Foreskin keratinocyte (primary cell): ENCODE measurements at places on chromosomes 13 and 19.

DNA sequence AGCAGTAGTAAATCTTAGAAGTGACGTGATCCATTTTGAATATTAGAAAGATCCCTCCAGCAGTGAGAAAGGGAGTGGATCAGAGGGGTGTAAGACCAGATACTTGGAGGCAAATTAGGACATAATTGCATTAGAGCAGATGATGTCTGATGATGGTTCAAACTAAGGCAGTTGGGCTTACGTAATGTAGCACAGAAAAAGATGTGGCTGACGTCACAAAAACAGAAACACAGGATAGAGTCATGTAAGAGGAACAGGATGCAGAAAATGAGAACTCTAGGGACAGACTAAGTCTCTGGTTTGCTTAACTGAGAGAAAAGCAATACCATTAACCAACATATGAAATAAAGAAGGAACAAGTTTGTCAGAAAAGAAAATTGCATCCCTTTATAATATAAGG lies 392.5 kb upstream of the DACH1 start:
- DNase-seq, result no peak

DNA sequence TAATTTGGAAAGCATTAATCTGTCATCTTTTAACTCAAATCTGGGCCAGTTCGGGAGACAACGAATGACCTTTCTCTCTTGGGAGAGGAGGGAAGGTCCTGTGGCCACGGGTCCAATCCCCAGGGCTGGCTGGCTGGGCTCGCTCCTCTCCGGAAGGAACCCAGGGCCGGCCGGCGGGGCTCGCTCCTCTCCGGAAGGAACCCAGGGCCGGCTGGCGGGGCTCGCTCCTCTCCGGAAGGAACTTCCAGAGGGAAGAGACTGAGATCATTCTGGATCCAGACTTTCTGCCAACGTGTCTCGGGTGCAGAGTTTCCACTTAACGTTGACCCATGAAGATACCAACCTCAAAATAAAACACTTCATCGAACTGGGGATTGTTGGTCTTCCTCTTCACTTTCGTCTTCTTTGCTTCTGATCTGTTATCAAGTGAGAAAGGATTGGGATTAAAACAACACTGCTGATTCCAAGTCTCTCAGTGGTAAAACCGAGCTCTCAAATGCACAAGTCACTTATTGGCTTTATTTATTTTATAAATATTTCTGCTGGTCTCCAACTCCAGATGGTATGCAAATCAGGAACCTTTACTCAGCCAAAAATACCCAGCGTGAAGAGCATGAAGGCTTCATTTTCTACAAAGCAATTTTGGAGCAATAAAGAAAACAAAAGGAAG lies 53.3 kb upstream of the C13orf46 start:
- DNase-seq, result no peak

DNA sequence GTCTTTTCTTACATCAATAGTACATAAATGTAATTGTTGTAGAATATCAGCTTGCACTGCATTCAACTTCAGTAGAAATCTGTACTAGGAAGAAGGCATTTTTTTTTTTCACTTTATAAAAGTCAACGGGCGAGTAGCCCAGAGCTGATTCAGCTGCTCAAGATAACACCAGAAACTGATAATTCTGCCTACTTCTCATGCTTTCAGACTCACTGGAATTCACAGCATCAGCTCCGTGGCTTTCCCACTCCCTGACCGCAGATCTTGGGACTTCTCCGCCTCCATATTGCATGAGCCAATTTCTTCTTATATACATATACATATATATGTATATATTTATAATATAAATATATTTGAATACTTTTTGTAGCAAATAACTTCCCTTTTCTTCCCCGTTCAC lies 263.1 kb upstream of the RXFP2 start:
- DNase-seq, result no peak

- DNase-seq, result no peak
Measured at GRCh38 chr19:15220833-15221232, 11.4 kb downstream of the EPHX3 start.

DNA sequence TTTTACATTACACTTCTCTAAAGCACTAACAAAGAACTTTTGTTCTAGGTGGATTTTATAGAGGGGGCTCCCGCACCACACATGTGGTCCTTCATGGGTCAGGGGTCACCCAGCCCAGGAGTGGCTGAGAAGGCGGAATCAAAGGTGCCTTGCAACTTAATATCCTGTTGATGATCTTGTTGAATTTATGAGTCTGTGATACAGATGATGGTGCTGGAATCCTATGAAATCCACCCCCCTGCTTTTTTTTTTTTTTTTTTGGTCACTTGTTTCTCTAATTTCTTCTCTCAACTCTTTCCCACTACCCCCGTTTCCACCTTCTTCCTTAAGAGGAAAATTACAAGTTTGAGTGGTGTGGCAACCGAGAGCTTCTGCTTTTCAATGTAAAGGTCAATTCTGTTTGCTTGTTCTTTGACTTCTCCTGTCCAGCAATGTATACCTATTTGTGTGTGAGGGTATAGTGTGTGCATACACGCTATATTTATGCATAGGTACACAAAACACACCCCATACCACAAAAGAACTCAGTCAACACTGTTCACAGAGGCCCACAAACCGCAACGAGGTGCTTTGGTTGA lies 4.2 kb upstream of the ZIC2 start:
- no peak for DNase-seq

- DNase-seq, result no peak
Measured at GRCh38 chr13:60654415-60654814, 257.4 kb downstream of the TDRD3 start.

DNA sequence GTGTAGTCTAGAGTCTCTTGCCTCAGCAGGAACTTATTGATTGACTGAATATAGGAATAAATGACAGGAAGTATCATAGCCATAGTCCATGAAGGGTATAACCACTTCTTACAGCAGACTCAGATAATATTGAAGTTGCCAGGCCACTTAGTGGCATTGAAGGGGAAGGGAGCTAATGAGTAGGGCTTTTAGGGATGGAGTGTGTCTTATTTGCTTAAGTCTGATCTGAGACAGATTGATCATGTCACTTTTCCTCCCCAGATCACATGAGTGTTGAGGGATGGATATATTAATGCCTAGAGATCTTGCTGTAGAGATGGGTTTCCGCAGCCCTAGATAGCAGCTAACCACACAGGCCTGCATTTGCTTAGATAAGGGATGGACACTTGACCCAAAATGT lies 62.2 kb upstream of the NBEA start:
- no peak for DNase-seq

- no peak for DNase-seq
Measured at GRCh38 chr13:27011661-27012060, 159.9 kb downstream of the USP12 start.

GRCh38 chr13:75385708-75386083 lies 96.3 kb downstream of the TBC1D4 start:
- DNase-seq, result no peak

DNA sequence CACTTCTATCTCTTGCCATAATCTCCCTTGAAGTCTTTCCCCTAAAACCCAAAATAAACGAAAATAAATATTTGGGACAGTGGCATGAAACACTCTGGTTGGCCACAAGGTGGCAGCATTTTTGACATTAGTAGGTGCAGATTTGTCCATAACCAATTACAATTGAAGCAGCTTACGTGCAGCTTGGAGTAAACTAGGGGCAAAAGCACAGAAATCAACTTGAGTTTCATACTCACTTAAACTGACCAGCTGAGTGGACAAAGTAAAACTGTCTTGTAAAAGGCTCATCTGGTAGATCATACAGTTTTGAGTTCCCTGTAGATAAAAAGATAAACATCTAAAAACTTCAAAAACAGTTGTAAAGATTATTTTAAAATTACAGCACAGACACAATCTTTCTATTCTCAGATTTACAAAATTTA lies 18.8 kb downstream of the PDCD5 start:
- no peak for DNase-seq

- DNase-seq, result peak; percentile 8
Measured at GRCh38 chr13:108827646-108828045, 198.2 kb downstream of the MYO16 start.

- no peak for DNase-seq
Measured at GRCh38 chr13:104301171-104301975, 1235.2 kb upstream of the SLC10A2 start.

- no peak for DNase-seq
Measured at GRCh38 chr19:40255619-40256166, 29.2 kb upstream of the CCNP start.

GRCh38 chr19:46615966-46616365 lies 8.9 kb downstream of the PTGIR start:
- no peak for DNase-seq
